Amniotic stem cell (primary cell): ENCODE measurements at places on chromosomes 3 and 15.

DNA sequence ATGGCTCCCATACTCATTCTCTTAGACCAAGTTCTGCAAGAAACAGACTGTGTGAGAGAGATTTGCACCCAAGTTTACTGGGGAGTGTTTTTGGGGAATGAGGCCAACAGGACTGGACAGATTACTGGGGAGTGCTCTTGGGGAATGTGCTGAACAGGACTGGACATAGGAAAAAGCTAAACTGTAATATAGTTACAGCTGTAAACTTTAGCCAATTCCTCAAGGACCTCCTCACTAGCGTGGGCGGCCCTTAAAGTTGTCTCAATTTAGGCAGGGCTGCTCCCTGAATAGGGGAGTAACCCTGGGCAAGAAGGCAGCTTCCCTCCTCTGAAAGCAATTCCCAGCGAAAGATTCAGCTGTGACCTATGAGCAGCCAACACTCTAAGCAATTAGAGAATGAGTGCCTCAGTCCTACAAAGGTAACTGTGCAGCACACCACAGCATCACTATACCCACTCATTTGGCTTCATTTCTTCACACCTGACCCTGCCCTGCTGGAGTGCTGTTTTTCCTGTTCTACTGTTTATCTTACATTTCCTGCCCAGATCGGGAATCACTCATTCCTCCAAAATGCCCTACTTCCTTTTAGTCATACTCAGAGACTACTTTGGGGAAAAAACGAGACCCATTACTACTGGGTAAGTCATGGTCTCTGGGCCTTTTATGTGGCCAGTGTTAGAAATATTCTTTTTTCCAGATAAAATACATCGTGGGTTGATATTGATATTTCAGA, 41.3 kb upstream of the TRIM42 start:
- no peak for DNase-seq

DNA sequence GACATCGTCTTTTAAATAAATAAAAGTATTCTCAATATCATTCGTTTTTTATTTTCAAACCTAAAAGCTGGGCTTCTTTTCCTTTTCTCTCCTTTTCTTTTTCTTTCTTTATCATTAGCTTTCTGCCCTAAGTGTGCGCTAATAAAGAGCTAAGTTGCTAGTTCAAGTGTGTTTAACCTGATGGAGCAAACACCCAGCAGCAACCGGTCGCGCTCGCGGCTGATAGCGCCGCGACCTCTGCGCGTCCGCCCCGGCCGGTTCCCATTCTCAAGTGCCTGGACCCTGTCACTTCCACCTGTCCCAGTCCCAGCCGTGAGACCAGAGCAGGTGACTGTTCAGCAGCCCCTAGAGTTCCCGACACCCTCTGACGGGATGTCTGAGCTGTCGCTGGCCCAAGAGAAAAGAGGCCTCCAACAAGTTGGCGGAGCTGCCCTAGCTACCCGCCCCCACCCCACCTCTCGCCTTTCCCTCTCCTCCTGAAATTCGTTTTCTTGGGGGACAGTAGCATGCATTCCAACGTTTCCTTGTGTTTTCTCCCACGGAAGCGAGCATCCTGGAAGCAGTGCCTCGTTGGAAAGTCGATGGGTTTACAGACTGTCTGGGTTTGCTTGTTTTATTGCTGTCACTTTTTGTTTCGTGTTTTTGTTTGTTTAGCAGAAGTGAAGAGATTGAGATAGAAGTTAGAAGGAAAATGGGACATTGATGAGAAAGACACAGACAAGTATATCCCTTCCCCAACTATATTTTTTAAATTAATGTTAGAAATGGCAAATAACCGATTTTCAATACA, 3.1 kb upstream of the MECOM start:
- DNase-seq: no peak

DNA sequence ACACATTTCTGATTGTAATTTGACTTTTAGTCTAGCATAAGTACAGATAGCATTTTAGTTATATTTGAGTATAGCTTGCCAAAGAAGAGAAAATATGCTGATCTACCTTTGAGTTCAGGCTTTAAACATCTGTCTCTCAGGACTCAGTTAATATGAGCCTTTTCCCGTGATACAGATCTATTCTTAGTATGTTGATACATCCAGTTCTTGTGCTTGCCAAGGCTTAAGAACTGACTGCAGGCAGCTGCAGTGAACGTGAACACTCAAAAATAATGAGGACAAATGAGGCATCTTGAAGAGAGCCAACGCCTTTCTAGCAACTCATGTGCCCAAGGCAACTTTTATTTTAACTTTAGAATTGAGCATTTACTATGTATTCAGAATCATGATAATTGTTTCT, 325.5 kb downstream of the SI start:
- no peak for DNase-seq

DNA sequence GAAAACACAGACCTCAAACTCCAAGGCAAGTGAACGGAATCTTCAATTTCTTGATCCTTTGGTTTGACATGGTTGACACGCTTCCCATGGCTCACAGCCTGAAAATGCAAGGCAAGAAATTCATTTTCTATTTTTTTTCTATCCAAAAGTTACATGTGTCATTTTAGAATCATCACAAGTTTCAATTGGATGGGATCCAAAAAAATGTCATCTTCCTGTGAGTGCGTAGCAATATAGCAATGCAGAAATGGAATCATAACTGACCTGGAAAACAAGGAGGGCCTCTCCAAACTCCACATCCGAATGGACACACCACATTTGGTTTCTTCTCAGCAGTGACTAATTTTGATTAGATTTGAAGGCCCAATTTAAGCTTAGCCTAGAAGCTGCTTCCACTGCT, 175.8 kb upstream of the ATP11B start:
- DNase-seq: no peak

DNA sequence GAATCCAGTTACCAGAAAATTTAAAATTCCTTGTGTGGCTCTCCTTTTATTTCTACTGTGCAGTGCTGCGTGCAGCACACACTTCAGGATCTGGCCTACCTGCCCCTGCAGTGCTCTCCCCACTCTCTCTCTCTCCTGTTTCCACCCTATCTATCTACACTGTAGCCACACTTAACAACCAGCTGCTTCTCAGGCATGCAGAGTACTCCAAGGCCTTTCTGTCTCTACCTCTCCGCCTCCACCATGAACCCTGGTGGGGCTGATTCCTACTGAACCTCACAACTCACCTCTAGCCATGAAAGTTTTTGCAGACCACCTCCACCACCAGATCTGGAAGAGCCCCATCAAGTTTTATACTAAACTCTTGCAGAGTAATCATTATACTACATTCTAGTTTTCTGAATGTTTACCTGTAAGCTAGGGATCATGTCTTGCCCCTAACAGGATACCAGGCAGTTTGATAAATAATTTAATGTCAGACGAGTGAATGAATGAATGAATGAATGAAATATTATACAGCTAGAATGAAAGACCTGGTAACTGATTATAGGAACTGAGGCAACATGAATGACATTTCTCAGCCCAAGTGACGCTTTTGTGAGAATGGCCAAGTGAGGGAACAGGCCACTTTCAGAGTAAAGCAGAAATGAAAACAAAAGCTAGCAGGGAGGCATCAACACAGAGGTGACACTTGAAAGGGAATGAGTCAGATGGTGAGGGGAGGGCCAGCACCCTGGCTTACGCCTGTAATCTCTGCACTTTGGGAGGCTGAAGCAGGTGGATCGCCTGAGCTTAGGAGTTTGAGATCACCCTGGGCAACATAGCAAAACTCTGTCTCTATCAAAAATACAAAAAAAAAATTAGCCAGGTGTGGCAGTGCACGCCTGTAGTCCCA, 363.5 kb downstream of the FOXP1 start:
- no peak for DNase-seq

DNA sequence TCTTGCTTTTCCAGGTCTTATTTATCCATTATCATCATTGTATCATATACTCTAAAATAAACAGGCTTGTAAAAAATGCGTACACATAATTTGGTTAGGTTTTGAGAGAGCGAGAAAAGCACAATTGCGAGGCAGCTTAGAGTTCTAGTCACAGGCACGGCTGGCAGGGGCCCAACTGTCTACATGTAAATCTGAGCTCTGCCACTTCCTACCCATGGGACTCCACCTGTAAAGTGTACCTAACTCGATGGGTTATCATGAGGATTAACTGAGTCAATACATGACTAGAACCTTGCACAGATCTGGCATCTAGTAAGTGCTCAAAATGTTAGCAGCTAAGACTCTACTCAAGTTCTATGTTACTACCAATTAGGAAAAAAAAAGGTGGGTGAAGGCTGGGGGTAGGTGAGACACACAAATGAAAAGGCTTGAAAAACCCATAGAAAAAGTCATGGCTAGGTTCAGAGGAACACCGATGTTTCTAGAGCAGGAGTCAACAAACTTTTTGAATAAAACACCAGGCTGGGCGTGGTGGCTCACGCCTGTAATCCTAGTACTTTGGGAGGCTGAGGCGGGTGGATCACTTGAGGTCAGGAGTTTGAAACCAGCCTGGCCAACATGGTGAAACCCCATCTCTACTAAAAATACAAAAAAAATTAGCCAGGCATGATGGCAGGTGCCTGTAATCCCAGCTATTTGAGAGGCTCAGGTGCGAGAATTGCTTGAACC, 36.2 kb downstream of the GLB1 start:
- DNase-seq: no peak

DNA sequence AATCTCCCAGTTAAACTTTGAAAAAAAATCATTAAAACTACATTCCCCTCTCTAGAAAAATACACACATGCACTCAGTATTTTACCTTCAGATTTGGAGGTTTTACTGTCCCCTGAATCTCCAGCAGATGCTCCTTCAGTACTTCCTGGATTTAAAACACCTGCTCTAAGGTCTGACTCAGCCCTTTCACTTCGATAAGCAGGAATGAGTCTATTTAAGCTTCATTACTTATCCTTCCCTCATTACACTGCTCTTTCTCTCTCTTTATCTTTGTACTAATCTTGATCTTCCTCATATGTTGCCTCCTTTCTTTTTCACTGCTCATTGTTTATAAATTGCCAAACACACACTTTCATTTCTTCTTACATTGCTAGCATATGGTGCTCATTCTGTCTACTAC, 443.9 kb downstream of the DIPK2A start:
- DNase-seq: no peak

GRCh38 chr15:100740138-100740537, 137.7 kb downstream of the ASB7 start:
- no peak for DNase-seq

DNA sequence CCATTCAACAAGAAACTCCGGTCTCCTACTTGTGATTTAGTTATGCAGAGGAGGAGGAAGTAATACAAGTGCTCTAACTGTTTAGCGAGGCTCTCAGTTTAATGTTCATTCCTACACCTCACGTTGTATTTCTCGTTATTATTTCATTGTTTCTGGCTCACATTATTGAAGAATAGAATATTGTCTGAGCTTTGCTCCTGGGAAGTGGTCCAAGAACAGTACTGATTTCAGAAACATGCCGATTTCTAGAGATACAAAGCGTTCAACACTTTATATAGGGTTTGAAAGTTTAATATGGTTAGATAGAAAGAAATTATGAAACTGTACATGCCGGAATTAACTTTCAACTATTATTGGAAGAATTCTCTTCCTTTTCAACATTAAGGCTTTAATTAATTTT, 1145.5 kb downstream of the TBL1XR1 start:
- DNase-seq: no peak

DNA sequence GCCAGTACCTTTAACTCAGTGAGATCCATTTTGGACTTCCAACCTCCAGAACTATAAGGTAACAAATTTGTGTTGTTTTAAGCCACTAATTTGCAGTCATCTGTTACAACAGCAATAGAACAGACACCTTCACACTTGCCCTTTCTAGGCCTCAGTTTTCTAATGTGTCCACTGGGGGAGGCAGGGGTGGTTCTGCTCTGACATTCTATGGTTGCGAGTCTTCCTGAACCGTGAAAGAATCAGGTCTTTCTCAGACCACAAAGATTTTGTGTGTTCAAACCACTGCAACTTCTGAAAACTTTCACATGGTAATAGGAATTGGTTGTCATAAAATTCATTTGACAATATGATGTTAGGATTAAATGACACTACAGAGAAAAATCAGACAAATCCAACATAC, 26.8 kb upstream of the CSTA start:
- DNase-seq: no peak

- DNase-seq: no peak
These were observed 39.5 kb upstream of the GOLGA6B start for GRCh38 chr15:72614810-72615532.

DNA sequence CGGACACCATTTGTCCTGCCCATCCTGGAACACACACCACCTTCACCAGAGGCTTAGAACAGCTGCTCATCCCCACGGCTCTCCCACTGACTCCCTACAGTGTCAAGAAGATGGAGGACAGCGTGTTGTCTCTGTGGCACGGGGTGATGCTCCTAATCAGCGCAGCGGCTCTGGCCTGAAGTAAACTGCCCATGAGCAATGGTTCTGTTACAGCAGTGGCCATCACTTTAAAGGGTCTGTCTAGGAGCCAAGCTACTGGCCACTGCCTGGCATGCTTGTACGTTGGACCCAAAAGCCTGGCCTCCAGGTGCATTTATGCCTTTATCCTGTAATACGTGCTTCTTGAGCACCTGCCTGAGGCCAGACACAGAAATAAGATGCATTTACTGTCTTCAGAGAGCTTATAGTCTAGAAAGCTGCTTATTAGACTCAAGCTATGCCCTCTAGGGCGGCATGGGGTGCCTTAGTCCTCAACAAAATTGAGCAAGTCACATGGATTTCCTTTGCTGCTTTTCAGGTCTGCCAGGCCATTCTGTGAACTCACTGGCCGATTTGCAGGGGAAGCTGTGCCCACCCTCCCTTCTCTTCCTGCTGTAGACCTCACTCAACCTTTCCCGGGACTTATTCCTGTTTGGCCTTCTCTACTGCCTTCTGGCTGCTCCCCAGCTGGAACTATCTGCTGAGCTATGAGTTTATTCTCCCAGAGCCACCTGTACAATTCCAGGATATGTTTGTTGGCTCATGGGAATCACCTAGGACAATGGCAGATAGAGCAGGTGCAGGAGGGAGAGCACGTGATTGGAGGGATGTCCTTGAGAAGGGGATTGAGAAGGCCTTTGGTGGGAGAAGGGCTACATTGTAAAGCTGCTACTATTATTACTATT, 51.9 kb downstream of the STARD5 start:
- DNase-seq: no peak

DNA sequence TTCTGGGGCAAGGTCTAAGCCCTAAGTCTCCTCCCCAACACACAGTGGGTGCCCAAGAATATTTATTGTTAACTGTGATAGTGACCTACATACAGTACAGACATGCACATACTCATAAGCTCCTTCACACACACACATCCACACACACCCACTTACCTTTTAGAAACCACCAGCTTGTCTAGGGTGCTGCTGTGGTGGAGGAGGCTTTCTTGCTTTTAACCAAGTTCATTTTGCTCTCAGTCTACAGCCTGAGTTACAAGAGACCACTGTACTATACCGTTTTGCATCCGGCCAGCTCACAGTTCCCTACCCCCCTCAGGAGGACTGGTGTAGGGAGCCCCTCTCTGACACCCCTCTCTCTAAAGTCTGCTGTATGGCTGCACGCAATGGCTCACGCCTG, 16.7 kb downstream of the DAPK2 start:
- DNase-seq: no peak

- no peak for DNase-seq
These were observed 250.7 kb downstream of the LPP start for GRCh38 chr3:188404701-188405100.

GRCh38 chr3:100865442-100865841, 127.8 kb downstream of the ABI3BP start:
- no peak for DNase-seq

GRCh38 chr3:6805236-6805635, 55.7 kb upstream of the GRM7 start:
- no peak for DNase-seq

GRCh38 chr15:63715818-63716217, 117.9 kb downstream of the HERC1 start:
- DNase-seq: no peak
